ENCODE measurements at places on chromosomes 5 and 9. TPM values are rescaled to one million over a fixed set of nuclear protein-coding genes. Genes with fewer than 3 reads are reported as not detected.

GRCh38 chr5:117645400-117645799 lies 1070.8 kb upstream of the SEMA6A start:
- DNase-seq = no peak

GRCh38 chr5:168318240-168318639 lies 26.8 kb downstream of the WWC1 start:
- no peak for DNase-seq

DNA sequence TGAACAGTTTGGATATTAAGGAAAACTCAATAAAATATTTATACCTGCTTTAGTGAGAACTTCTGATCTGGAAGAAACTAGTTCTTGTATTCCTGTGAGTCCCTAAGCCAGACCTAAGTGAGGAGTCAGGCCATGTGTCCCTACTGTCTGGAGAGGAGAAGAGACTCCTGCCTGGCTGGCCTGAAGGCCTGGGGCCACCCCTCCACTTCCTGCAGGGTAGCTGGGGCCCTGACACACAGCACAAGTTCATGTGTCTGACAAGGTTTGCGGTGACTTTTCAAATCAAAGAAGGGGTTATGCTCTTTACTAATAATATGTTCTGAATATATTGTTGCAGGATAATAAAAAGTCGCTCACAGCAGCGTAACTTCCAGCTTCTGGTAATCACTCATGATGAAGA lies 16.1 kb upstream of the IL13 start:
- DNase-seq = no peak

GRCh38 chr5:96909003-96909402 lies 26.9 kb upstream of the LNPEP start:
- no peak for DNase-seq

- peak; percentile 52 for DNase-seq
Measured at GRCh38 chr5:179812135-179812825, 5.6 kb upstream of the MGAT4B start.

- DNase-seq = no peak
Measured at GRCh38 chr5:21573416-21574314, 1279.5 kb downstream of the CDH12 start.

- DNase-seq = peak; percentile 75
Measured at GRCh38 chr9:133122935-133123611, 2.0 kb upstream of the RALGDS start.

DNA sequence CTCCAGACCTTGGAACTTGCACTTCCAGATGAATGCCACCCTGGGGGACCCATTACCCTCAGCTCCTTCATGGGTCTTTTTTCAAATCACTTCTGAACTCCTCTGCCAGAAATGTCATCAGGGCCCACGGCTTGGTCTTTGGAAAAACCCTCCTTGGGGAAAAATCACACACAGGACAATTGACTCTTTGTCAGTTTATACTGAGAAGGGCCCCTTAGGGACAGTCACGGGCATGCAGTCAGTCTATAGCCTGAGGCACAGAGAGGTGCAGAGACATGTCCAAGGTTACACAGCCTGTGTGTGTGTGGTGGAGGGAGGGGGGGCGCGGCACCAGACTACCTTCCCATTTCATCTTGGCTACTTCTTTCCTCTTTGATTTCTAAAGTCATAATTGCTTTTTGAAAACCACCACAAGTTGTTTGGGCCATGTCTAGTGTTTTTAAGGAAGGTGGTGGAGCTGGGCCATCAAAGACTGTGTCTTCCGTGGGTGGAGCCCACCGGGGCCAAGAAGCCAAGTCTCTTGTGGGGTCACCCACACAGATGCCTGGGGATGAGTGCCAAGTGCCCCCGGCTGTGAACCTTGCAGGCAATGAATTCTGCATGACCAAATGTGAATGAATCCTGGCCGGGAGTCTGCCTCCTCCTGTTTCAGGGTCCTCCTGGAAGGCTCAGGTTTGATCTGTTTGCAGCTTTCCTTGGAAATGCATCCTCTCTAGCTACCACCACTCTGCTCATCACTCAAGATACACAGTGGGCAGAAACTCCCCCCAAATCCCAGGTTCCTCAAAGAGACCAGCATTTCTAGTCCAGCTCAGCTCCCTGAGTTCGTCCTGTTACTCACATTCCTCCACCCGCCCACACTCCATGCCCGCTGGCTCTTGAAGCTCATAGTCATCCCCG lies 200.1 kb upstream of the TBC1D2 start:
- no peak for DNase-seq

DNA sequence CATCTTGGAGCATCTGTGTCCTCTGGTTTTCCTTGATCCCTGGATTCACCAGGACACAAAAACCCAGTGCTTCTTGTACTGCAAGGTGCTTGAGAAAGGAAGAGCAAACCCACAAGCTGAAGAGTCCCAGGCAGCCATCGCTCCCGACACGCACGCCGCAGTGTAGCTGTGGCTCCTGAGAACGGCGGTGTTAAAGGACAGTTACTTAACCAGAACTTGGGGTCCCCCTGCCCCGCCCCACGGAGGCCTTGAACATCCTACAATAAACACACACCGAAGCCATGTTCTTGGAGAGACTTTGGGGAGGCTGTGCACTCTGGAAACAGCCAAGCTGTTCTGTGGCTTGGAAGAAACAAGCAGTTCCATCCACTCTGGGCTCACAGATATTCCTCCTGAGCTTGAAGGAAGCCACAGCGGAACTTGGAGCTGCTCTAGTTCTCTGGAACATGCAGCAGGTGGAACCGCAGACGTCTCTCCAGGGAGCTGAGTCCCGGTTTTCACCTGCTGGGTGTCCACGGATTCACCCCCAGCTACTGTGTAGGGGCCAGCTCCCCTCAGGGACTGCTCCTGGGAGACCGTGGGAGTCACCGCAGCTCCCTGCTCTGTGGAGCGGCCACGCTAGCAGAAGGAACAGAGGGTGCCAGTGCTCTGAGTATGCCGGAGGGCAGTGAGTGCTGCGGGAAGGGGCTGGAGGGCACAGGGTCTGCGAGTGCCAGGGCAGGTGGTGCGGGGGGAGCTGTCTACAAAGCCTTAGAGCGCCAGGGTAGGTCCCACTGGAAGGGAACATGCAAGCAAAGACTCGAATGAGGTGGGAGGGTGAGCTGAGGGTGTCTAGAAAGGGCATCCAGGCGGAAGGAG lies 107.3 kb downstream of the ADAMTS2 start:
- DNase-seq = peak; percentile 32

- no peak for DNase-seq
Measured at GRCh38 chr9:101902051-101902450, 163.6 kb upstream of the GRIN3A start.

GRCh38 chr9:105964156-105964555 lies 269.8 kb downstream of the TMEM38B start:
- no peak for DNase-seq

GRCh38 chr5:1011741-1012312 lies 3.2 kb downstream of the NKD2 start:
- DNase-seq = peak; percentile 56

DNA sequence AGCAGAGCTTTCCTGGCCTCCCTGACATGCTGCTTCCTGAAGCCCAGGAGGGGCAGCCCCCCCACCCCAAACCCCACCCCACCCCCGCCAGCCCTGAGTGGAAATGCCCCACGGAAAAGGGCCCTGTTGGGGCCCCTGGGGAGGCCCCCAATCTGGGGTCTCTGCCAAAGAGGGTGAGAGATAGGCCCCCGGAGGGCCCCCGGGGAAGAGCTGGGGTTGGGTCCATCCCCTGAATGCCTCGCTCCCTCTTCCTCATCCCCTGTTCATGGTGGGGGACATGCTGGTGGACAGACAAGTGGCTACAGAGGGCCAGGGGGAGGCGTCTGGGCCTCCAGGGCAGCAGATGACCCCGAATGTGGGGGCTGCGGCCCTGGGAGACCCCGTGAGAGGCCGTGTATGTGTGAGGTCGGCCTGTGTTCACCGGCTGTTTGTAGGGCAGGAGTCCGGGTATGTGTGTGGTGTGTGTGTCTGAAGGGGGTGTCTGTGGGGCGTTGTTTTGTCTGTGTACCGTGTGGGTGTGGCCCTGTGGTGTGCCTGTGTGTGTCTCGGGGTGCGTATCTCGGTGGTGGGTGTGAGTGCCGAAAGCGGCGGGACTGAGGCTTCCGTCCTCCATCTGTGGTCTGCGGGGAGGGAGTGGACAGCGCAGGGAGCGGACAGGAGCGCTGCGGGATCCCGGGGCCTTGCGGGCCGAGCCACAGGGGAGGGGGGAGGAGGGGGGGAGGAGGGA lies 11.3 kb downstream of the C9orf50 start:
- no peak for DNase-seq

DNA sequence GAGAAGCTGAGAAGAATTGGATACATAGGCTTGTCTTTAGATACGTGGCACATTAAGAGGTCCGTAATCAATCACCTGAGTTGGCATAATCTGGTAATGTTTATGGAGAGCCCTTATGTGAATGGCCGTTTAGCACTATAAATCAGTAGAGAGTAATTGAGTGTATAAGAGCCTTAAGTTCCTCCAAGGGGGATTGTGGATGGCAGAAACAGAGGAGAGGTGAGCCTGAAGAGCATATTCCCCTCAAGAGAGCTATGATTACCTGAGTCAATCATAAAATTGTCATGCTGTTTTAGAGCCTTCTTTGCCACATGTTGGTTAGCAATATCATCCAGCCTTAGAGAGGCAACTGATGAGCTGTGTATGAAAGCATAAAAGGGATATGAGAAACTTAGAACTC lies 58.8 kb downstream of the FOCAD start:
- DNase-seq = no peak

GRCh38 chr5:177357459-177358351 lies at the start of gene RGS14:
RGS14 (plus strand) TSS chr5:177357924; CDS start chr5:177358025, 101 bp downstream.
- no peak for DNase-seq

- no peak for DNase-seq
Measured at GRCh38 chr5:11268891-11269290, 507.9 kb upstream of the DAP start.

DNA sequence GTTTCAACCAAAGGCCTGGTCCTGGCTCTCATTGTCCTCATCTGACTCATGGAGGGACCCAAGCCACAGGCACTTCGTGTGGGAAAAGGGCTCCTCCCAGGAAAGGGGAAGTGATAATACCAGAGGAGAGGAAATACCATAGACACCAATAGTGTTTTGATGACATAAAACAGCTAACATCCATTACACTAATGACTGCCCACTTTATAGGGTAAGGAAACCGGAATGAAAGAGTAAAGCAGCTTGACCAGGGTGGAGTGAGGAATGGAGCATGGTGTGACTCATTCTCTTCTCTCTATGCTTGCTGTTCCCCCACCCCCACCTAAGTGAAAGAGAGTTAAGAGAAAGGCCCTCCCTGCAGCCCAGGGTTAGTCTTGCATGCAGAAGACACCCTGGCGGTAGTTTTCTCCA lies 67.4 kb upstream of the HRH2 start:
- no peak for DNase-seq

- DNase-seq = no peak
Measured at GRCh38 chr5:122501089-122501435, 189.0 kb downstream of the SNCAIP start.

DNA sequence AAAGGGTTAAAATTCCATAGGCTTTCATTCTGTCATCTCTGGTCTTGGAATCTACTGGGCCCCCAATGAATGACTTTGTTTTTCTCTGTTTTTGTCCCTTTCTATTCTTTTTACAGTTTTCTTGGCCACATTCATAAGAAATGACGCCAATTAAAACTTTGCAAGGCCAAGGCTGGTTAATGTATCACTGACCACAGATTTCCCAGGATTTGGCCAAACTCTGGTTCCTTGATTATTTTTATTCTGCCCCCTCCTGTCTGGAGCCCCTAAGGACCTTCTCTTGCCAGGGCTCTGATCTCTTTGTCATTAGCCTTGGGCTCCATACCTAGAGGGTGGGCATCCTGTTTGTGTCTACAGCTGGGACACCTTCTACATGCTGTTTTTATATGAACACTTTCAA lies 388.9 kb upstream of the PAPPA start:
- no peak for DNase-seq

DNA sequence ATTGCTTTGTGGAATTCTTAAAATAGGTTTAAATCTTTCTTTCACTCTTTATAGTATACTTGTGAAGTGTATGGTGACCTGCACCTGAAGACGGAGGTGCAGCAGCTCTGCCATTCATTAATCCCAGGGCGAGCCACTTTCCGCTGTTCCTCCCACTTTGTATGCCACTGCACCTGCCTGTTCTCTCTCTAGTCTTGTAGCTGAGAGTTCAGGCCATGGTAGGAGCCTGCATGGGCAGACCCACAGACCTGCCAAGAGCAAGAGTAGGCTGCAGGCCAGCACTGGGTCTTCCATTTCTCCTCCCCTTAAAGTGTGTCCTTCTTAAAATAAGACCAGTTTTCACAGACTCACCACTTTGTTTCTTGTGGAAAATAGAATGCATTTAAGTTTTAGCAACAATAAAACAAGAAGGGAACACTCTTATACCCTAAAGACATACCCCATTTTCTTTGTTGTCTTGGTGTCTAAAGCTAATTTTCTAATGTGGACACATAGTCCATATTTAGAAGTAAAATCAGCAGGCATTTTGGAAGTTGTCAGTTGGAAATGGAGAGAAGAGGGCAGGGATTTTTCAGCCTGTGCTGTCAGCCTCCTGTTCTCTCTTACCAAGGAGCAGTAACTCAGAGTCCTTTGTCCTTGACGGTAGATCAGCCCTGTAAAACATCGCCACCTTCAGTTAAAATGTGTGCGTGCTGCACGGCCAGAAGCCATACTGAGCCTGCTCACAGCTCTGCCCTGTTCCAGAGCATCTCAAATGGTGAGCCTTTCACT lies 103.2 kb downstream of the SNCAIP start:
- DNase-seq = peak; percentile 74

DNA sequence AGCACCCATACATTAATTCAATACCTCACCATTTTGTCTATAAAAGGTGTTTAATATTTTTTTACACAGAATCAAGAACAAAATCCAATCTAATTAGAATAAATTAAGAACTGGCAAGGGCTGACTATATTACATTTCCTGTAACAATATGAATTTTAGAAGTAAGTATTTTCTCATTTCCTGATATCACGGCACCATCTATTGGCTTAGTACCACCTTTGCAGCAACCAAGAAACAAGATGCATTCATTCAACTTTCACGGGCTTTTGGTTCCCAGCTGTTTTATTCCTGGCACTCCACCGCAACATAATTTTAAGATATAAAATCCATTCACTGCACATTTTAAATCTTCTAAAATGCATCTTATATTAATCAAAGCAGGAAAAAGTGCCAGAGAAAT lies 20.6 kb downstream of the PSMB7 start:
- DNase-seq = no peak

- DNase-seq = no peak
Measured at GRCh38 chr5:134493461-134494055, 31.9 kb upstream of the JADE2 start.

The SLC6A3 gene
- total RNA-seq = not detected

The SPINK7 gene
- total RNA-seq = not detected

The QRFP gene
- not detected for total RNA-seq

The RPL7A gene
- 2,494 TPM for total RNA-seq

The GDF9 gene
- total RNA-seq = not detected

The WDR70 gene
- 34.1 TPM for total RNA-seq

The PTGS1 gene
- 150 TPM for total RNA-seq

The LVRN gene
- 3.0 TPM for total RNA-seq

The IL5 gene
- total RNA-seq = not detected

The PCDHA13 gene
- 0.54 TPM for total RNA-seq

The SLC25A2 gene
- 0.81 TPM for total RNA-seq

The IGFBPL1 gene
- not detected for total RNA-seq

The ZNF462 gene
- total RNA-seq = 26.8 TPM

The TRIM32 gene
- total RNA-seq = 15.8 TPM

The RHOBTB3 gene
- 151 TPM for total RNA-seq

The PHF24 gene
- 2.2 TPM for total RNA-seq
